ENCODE measurements at places on chromosomes 11 and 22.

- DNase-seq: peak; percentile 89
These were observed 14.0 kb downstream of the RAC2 start for GRCh38 chr22:37229805-37230672.

GRCh38 chr11:130022799-130023198 lies 20.2 kb upstream of the PRDM10 start:
- DNase-seq: no peak

GRCh38 chr11:130908770-130909625 lies 7.3 kb downstream of the SNX19 start:
- no peak for DNase-seq

DNA sequence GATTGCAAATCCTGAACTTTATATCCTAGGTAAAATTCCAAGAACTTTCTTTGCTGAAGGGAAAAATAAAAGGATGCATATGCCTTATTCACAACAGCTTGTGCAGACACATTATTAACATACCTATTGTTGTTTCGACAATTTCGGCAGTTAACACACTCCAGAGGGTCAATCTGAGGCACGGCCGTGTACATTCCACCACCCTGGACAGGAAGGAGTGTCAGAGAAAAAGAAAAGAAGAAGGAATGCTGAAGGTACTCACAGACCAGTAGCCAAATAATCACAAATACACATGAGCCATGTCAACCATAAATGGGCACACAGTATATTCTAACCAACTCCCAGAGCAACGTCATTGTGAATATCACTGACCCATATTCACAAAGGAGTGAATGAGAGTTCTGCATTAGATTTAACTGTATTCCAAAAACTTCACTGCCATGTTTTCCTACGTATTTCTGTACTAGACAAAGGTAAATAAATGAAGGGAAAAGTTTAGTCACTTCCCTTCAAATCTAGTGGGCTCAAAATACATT lies 32.4 kb downstream of the VSIG10L2 start:
- DNase-seq: no peak

DNA sequence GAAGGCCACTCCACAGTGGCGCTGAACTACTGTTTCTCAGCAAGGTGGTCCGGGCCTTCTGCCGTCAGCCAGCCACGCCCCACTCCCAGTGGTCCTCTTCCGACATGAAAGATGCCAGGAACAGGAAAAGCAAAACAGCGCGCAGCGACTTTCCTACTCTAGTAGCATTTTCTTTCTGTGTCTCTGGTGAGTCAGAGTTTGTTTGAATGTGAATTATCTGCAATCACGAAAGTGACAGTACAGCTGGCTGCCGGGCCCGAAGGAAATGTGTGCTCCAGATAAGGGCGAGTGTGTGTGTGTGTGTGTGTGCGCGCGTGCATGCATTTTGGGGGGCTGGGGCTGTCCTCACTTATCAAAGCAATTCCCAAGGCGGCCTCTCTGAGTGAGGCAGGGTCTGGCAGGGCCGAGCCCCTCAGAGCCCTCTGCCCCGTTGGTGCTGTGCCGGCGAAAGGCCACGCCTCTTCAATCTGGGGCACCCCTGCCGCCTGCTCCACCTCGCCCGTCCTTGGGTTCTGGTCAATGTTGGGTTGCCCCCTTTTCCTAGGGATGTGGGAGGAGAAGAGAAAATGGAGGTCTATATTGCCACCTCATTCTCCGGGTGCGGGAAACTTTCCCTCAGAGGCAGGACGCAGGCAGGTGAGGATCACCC lies 288.5 kb downstream of the KIRREL3 start:
- DNase-seq: no peak

DNA sequence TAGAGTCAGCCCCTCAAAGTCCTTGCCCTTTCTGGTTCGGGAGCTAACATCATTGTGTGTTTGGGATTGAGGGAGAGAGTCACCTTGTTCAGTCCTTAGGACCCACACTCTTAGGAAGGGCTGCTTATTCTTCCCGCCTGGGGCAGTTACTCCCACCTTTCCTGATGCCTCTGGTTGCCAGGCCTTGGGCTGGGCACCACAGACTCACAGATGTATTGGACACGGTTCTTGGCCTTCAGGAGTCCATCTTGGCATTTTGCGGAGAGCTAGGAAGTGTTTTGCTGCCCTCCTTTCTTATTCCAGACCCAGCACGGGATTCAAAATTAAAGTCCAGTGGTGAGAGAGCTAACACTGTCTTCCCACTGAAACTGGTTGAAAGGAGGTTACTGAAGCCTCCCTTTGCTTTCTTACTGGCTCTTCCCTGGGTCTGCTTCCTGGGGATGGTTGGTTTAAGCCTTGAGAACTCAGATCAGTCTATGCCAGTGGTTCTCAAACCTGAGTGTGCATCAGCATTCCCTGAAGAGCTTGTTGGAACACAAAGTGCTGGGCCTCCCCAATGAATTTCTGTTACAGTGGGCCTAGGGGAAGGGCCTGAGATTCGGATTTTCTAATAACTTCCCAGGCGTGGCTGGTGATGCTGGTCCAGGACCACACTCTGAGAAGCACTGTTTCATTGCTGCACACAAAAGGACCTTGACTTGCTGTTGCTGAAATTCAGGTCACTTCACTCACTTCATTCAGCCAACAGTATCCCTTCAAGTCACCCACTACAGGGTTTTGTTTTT lies 1.4 kb downstream of the OSBP2 start:
- DNase-seq: no peak

GRCh38 chr11:85725510-85726258 lies 39.7 kb upstream of the CCDC89 start:
- no peak for DNase-seq

GRCh38 chr11:71240865-71241691 lies 11.3 kb downstream of the SHANK2 start:
- peak; percentile 74 for DNase-seq

- DNase-seq: no peak
These were observed 32.2 kb downstream of the C2CD3 start for GRCh38 chr11:74138572-74138971.

DNA sequence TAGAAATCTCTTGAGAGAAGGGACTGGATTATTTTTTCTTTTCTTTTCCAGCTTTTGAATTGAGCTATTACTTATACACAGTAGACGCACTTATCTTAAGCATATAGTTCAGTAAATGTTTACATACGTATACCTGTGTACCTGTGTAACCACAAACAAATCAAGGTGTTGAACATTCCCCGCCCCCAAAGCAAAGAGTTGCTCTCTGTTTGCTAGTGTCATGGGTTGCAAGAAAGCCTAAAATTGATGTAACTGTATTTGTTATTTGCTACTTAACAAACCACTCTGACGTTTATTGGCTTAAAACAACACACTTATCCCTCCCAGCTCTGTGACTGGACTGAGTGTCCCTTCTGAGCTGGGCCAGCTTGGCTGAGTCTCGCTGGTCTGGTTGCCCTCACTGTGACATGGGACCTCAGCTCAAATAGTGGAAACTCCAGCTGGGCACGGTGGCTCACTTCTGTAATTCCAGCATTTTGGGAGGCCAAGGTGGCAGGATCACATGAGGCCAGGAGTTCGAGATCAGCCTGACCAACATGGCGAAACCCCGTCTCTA lies 25.4 kb upstream of the CABP2 start:
- no peak for DNase-seq

- no peak for DNase-seq
These were observed 9.4 kb upstream of the MRPL23 start for GRCh38 chr11:1937616-1938342.

DNA sequence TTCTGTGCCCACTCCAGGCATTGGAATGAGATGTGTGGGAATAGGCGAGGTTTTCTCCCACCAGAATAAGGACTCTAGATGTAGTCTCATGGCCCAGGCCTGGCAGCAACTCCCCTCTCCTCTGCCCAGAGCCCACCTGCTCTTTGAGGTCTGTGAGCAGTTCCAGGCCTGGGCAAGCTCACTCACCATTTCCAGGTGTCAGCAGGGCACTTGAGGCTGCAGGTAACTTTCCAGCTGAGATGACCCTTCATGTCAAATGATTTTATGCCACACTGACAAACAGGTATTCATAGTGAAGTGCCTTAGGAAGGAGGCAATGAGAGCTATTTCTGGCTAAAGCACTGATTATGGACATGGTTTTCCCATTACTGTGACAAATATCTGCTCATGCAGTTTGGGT lies 123.3 kb upstream of the CCDC90B start:
- no peak for DNase-seq

DNA sequence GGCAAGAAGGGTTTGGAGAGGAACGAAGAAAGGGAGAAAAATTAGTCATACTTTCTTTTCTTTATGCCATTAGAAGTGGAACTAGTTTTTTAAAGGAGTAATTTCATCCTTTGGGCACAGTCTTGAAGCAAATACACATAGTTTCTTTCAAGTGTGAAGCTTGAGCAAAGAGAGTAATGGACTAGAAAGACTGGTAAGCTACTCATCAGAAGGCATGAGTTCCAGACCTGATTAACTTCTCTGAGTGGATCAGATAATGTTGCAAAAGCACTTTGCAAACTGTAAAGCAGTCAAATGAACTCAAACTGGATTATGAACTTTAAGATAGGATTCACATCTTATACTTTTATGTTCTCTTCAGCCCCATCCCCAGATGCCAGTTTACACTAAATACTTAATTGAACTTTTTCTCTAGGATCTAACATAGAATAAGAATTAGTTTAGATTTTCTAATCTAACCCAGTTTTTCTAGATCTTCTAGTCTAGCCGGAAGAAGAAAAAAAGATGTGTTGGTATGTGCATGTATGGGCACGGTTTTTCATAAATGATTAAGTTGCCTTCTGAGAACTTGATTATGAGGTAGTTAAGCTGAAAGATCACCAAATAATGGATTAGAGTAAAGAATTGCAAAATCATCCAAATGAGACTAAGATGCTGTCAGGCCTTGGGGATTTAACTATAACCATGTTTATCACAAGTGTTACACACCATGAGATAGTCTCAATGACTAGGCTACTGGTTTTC lies 2.5 kb downstream of the DDIAS start:
- no peak for DNase-seq

GRCh38 chr11:66492161-66492865 lies 12.1 kb downstream of the DPP3 start:
- no peak for DNase-seq

DNA sequence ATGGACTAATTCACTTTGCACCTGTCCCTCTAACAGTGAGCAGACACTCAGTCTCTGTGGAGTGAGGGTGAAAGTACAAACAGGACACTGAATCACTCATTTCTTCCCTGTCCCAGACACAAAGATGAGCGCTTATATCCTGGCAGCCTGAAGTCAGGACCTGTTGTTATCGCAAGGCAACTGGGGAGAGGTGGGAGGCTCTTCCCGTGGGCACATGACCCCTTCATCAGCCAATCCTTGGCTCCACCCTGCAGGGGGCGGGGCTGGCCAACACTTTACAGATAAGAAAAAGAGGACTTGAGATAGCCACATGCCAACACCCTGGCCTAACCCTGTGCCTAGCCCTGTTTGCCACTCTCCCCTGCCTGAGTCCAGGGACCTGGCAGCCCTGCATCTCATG lies 29.5 kb upstream of the TESMIN start:
- no peak for DNase-seq

DNA sequence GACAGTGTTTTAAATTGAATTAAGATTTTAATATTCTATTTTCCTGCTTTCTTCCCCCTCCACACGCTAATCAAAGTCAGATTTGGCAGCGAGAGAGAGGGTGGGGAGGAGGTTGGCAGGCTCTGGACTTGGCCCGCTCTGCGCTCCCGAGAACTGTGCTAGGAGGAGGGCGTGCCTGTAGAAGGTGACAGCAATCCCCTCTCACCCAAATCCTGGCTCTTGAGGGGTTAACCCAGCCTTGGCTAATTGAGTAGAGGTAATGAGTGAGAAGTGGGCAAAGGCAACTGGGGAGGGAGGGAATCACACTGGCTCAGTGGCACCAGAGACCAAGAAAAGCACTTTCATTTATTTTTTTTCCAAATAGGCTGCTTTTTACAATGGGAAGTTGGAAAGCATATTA lies 42.2 kb downstream of the BUD13 start:
- no peak for DNase-seq

- DNase-seq: peak; percentile 25
These were observed 10.0 kb downstream of the PVALB start for GRCh38 chr22:36806835-36807234.

DNA sequence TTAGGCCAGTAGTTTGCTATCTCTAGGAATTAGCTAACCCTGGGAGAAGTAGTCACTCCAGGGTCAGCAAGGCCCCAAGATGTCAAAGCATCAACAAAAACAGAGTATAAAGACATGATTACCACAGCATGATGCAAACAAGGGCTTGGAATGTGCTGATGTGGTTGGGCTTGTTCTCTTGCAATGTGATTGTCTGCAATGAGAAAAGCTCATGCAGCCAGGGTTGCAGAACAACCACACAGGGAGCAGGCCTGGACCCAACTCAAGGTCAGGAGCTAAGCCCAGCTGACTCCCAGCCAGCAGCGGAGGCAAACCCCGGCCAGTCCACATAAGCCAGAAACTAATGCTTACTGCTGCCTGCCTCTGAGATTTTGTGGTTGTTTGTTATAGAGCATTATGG lies 132.4 kb upstream of the ZC3H12C start:
- no peak for DNase-seq

DNA sequence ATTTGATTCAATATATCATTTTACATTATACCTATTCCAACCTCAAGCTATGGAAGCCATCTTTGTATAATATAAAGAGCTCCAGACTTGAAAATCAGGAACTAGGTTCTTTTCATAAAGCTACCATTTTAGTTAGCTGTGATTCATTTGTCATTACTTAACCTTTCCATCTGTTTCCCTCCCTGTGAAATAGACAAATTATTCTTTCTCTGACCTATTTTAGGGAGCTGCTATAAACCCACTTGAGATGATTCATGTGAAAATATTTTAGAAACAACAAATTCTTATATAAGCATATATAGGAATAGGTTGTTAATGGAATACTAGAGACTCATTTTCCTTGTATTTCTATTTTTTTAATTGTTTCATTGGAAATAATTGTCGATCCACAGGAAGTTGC lies 1012.1 kb downstream of the OPCML start:
- no peak for DNase-seq

DNA sequence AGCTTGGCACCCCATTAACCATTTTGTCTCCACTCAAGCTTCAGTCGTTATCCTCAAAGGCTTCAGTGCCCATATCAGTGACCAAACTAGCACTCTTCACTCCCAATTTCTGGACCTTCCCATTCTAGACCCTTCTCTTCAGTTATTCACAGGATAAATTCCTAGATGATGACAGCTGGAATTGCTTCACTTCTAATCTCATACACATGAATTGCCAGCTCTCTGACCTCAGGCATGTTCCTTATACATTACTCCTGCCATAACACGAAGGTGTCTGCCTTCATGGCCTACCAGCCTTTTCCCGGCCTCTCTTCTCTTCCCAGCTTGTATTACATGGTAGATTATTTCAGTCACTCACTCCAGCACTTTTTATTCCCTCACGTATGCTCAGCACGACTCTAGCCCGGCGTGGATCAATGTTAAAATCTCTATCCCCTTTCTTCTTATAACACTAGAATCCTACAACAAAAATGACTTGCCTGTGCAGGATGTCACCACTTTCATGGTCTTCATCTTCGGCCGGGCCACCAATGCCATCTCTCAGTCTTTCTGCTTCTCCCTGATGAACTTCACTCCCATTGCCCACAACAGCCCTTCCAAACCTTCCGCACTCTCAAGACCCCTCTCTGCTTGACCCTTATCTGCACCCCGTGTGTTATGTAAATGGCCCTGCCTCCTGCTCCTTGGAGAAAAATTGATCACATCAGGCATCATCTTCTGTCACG lies 36.9 kb downstream of the EIF3F start:
- no peak for DNase-seq

GRCh38 chr22:27749597-27750225 lies 51.8 kb downstream of the MN1 start:
- DNase-seq: no peak

Data from suppressor macrophage treated with lipopolysaccharide for 4 hours (primary cell).